ENCODE measurements at places on chromosomes 16 and 17.
A peak's percentile ranks its signal among the peaks of the same experiment; 100 is the strongest.

DNA sequence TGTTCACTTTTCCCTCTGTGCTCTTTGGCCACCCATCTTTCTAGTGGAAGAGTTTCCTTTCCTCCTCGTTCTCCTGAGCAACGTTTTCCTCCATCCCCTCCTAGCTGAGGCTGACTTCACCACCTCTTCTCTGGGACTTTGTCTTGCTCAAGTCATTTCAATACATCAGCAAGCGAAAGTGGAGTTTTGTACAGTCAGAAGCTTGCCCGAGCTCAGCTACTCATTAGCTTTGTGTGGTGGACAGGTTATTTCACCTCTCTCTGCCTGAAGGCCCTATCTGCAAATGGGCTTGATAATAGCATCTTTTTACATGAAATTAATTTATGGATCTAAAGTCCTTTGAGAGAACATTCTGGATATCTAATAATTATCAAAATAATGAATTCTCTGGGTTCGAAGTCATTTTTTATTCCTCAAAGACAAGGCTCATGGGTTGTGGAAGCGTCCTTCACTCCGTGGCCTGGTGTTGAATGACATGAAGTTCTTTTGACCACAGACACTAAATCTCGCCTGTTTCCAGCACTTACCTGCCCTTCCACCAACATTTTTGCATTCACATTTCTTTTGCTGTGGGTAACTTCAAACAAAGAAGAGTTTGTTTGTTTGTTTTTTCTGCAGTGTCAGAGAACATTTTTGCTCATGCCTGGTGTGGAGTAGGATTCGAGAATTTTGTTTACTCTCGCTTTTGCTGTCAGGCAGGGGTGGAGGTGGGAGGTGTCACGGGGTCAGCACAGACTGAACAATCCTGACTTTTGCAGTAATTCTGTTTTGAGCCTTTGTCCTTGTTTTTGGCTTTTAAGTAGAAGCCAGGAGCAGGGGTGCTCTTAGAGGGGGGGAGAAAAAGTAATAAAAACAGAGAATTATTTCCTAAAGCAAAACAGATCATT, 155.0 kb upstream of the CACNG5 start:
- no peak for DNase-seq

DNA sequence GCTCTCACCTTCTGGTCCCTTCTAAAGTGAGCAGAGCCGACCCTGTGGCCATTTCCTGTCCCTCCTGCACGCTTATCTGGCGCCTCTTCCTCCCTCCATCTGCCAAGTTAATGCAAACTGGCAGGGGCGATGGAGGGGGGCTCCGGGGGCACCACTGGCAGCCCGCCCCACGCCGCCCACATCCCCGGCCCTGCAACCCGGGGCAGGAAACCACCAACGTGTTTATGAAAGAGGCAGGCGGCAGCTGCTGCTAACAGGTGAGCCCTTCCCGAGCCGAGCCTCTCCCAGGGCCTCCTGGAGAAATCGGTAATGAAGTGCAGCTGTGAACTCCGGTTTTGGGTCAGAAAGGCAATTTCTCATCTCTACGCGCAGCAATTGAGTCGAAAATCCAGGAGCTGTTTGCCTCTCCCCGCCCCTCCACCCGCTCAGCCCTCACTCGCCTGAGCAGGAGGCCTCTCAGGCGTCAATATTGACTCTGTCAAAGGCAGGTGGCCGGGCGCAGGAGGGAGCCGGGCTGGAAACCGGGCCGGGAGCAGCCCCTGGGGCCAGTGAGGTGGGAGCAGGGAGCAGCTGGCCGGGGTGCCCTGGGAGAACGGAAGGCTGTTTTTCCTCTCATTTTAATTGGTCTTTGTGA, 164.4 kb upstream of the GSE1 start:
- DNase-seq = no peak

DNA sequence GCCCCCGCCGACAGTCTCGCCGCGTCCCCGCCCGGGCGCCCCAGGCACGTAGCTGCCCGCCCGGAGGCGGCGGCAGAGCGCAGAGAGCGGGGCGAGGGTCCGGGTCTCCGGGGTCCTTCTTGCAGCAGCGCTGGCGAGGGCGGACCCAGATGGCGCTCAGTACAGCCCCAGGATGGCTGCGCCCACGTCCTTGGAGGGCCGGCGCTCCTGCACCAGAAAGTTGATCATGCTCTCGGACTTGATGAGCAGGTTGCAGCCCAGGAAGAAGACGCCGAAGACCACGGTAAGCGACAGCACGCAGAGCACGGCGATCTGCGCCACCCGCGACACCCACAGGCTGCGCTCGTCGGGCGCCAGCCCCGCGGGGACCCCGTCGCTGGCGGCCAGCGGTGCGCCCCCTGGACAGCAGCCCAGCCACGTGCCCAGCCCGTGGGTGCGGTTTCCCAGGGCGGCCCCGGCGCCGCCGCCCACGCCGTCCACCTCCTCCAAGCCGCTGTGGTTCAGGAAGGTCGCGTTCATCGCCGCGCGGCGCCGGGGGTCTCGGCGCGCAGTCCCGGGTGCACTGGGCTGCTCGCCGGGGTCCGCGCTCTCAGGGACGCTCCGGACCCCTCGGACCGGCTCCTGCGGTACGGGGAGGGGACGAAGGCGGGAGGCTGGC, 435 bp downstream of the RPRML start:
- DNase-seq = no peak

DNA sequence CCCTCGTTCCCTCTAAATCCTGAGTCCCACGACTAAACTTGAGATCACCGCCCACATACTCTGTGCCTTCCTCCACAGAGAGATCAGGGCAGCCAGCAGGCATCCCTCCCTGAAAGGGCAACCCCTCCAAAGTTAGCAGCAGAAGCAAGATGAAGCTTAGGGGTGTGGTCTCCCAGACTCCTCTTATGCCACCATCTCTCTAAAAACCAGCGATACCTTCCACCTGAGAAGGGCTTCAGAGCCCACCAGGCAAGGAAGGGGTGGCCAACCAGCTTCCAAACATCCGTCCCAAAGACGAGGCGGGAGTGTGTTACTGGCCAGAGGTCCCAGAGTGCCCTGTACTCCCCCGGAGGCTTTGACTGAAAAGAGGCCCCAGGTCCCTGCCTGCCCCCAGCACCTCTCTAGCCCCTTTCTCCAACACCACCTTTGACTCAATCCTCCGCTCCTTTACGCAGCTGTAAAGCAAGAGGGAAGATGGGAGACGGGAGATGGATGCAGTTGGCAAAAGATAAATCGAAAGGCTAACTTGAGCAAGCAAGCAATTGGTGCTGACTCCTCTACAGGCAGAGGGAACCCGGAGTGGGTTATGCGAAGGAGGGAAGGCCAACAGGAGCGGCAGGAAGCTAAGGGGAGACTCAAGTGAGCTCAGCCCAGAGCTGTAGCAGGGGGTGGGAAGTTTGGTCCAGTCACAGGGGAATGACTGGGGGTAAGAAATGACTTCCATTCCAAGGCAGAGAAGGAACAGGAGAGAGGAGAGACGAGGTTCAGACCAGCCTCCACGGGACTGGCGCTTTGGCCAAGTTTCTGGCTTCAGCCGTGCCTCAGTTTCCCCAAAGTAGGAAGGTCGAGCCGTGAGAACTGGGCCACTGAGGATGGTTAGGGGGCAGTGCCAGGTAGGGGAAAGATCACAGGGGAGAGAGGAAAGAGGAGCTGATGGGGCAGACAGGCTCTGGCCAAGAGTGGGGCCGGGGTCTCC, 1.0 kb downstream of the ST3GAL2 start:
- peak; percentile 4 for DNase-seq

DNA sequence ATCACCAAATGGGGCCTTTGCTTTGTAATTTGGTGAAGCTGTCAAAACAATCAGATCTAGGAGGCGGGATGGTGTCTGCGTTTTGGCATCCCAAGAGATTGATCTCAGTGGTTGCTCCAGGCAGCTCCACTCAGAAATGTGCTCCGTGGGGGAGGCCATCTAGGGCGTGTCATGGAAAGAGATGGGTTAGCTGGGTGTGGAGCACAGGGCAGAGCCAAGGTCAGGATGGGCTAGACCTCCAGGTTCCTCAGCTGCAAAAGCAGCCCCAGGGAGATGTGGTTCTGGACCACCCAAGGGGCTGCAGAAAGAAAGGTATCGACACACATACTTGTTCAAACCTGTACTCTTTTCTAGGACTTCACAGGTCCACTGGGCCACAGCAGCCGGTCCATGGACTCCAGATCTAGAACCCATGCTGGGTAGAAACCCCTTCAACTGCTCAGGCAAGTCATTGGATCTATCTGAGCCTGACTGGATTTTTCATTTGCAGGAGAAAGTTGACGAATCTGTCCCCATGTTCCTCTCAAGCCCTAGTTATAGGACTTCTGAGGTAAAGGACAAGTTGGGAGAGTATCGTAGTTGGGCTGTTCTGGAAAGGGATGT, 270.2 kb upstream of the RPL38 start:
- no peak for DNase-seq

DNA sequence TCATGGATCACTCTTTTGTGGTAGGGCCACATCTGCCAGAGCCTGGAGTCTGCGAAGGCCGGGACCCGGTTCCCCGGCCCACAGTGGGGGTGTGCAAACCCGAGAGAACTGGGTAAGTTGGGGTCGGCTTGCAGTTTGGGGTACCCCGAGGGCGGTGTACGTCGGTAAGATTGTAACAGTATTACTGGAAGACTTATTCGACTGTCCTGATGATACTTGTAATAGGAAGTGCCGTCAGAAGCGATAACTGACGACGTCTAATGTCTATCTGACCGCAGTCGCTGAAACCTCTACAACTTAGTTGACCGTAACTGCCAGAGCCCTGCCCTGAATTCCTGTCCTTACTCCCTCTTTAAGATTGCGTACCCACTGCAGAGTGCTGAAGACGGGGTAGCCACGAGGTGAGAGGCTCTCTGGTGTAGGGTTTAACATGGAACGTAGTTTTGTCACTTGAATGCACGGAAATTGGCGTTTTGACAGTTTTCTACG, 24.0 kb downstream of the TRPV2 start:
- DNase-seq = no peak

- peak; percentile 88 for DNase-seq
Measured at GRCh38 chr16:3152277-3152990, 17.6 kb downstream of the ZNF213 start.

DNA sequence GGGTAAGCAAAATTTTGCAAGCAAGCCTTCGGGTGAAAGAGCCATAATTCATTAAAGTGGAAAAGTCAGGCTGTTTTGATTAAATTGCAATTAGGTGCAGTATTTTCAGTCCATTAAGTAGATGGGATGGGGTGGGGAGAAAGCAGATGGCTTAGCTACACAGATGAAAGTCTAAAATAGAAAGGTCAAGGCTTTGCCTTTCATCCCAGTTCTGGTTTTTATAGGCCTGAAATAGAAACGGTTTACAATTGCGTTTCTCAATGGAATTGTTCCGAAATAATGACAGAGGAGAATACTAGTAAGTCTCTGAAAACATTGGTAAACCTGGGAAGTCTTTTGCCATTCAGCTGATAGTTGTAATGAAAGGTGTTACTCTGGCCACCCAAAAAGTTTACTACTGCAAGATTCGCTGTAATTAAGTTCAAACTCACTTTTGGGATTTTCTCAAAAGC, 1.5 kb downstream of the PPM1E start:
- DNase-seq = no peak

GRCh38 chr16:85438981-85439685, 174.0 kb upstream of the GSE1 start:
- no peak for DNase-seq

DNA sequence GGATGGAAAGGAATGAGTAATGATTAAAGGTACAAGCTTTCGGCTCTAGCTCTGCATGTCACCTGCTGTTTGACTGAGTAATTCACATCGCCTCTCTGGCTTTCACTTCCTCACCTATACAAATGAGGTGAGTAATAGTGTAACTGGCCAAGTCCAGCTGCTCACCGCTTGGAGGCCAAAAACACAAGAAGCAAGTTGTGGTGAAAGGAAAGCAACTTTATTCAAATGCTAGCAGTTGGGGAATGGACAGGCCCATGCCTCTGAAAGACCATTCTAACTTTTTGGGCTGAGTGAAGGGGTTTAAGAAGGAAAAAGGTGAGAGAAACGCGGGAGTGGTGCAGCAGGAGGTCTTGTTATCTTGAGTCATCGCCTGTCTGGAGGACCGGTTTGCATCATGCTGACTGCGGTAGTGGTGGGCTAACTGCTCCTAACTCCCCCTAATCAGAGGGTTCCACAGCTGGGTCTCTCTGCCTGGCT, 45.7 kb upstream of the CSNK2A2 start:
- no peak for DNase-seq

DNA sequence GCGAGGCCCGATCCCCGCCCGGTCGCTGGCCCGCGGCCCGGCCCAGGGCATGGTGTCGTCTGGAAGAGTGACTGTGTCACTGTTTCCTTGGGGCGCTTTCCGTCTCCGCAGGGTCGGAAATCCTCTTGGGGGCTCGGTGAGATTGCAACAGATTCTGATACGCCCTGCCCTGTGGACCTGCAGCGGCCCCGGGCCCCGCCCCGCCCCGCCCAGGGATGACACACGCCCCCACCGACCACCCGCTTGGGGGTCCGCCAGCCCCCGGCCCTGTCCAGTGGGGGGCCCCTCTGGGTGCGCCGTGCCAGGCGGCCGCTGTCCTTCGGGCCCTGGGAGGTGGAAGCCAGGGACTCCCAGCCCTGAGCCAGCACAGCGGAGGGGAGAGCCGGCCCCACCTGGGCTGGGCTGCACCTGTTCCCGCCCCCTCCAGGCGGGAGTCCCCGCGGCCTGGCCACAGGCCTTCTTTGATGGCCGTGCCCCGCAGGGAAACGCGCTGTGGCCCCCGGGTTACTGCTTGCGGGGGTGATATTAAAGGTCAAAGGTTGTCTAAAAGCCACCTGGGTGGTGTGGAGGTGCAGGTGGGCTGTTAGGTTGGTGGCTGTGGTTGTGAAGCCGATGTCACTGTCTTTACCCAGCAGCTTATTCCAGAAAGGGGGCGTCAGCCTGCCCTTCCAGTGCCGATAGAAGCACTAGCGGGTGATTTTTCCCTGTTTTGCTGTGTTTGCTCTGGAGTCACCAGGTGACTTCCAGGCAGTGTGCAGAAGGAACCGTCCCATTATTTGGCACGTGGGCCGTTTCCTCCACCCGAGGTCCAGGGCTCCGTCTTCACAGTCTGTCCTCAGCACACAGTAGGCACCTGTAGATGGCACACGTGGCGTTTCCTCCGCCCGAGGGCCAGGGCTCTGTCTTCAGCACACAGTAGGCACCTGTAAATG, 752 bp downstream of the TBC1D24 start:
- no peak for DNase-seq

- DNase-seq = no peak
Measured at GRCh38 chr17:81685108-81685507, 1.3 kb downstream of the HGS start.

Measured in H4 (cell line).